OCI-LY7 (cell line): ENCODE measurements at places on chromosomes 3 and 15. TPM values are rescaled to one million over a fixed set of nuclear protein-coding genes. Genes with fewer than 3 reads are reported as not detected.

The GOLGA8S gene
- total RNA-seq: 0.09 and 0.10 TPM in 2 replicates

The EPHB3 gene
- total RNA-seq: not detected in 2 replicates

The CSTA gene
- total RNA-seq: 0.70 TPM in 1 of 2 replicates, not detected in the other

The TTLL13 gene
- 0.77 and 1.3 TPM in 2 replicates for total RNA-seq

The VEPH1 gene
- total RNA-seq: not detected in 2 replicates

The EAF2 gene
- 131 and 132 TPM in 2 replicates for total RNA-seq

The HGD gene
- not detected in 2 replicates for total RNA-seq

The SLC30A4 gene
- 3.5 and 4.3 TPM in 2 replicates for total RNA-seq

The PP2D1 gene
- total RNA-seq: not detected in 2 replicates

The GOLGA8Q gene
- not detected in 2 replicates for total RNA-seq

The CERS3 gene
- not detected in 2 replicates for total RNA-seq

The KCNAB1 gene
- total RNA-seq: not detected in 2 replicates

The SLC9A9 gene
- total RNA-seq: 7.0 and 9.3 TPM in 2 replicates

The SLC28A1 gene
- not detected in 2 replicates for total RNA-seq

The CDC25A gene
- 72.9 and 75.4 TPM in 2 replicates for total RNA-seq

The ITIH1 gene
- total RNA-seq: not detected in 2 replicates

The SKOR1 gene
- 1.0 and 1.6 TPM in 2 replicates for total RNA-seq

The FEZF2 gene
- not detected in 2 replicates for total RNA-seq

The CAPN3 gene
- 1.5 and 2.6 TPM in 2 replicates for total RNA-seq

The SLC24A5 gene
- not detected in 2 replicates for total RNA-seq

The MAP1A gene
- 2.7 and 3.3 TPM in 2 replicates for total RNA-seq

The CFAP161 gene
- total RNA-seq: not detected in 2 replicates

The CD200 gene
- total RNA-seq: 0.18 TPM in 1 of 2 replicates, not detected in the other

The ALDH1A2 gene
- not detected in 2 replicates for total RNA-seq

The TMEM212 gene
- total RNA-seq: not detected in 2 replicates

The ZPLD1 gene
- total RNA-seq: not detected in 2 replicates

The MYRIP gene
- total RNA-seq: not detected in 2 replicates

The UBXN7 gene
- 73.4 and 76.6 TPM in 2 replicates for total RNA-seq

The MBD4 gene
- total RNA-seq: 74.6 and 86.1 TPM in 2 replicates

The OXSM gene
- total RNA-seq: 14.9 and 17.0 TPM in 2 replicates

The SLCO3A1 gene
- 40.0 and 47.3 TPM in 2 replicates for total RNA-seq

The RNU5B-1 gene
- total RNA-seq: not detected in 2 replicates

The SAMD7 gene
- 0.93 and 0.96 TPM in 2 replicates for total RNA-seq

The MLF1 gene
- not detected in 2 replicates for total RNA-seq

The LRRK1 gene
- total RNA-seq: 219 and 233 TPM in 2 replicates

The SLC22A13 gene
- 0.27 TPM in 1 of 2 replicates, not detected in the other for total RNA-seq

The FAIM gene
- 2.0 and 3.1 TPM in 2 replicates for total RNA-seq
